Stimulated activated CD4-positive, alpha-beta T cell treated with anti-CD3 and anti-CD28 coated beads, TNF-alpha, amount 100 ng/mL, for 1 hour (primary cell): ENCODE measurements at places on chromosomes 11 and 22.

- no peak for DNase-seq
These were observed 21.8 kb downstream of the CACNA1I start for GRCh38 chr22:39592081-39593065.

DNA sequence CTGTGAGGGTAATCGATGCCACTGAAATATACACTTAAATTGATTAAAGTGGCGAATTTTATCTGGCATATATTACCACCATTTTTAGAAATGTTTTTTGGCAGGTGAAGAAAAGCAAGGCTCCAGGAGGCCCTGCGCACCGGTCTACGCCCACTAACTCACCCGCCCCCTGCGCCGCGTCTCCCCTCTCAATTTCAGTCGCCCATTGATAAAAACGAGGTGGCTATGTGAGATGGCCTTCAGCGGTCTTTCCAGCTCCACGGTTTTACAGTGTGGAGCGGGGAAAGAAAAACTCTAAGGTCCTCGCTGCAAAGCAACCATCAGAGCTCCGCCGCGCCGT, 602 bp upstream of the AQP11 start:
- DNase-seq = no peak

DNA sequence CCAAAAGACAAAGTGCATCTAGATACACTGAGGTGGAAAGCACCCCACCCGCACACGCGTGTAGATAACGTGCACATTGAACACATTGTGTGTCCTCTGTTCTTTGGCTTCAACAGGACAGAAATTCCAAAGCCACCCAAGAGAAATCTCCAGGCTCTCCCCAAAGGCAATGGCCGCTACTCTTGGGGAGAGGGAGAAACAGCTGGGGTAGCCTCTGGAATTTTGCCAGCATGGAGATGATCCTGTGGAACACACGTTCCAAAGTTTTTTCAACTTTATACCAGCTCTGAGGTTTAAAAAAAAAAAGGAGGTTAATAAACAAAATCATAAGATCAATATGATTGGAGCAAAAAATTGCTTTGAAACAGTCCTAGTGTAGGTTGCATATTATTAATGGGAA, 63.0 kb upstream of the CD82 start:
- no peak for DNase-seq

GRCh38 chr11:88178191-88178590, 2.9 kb upstream of the RAB38 start:
- DNase-seq = no peak

DNA sequence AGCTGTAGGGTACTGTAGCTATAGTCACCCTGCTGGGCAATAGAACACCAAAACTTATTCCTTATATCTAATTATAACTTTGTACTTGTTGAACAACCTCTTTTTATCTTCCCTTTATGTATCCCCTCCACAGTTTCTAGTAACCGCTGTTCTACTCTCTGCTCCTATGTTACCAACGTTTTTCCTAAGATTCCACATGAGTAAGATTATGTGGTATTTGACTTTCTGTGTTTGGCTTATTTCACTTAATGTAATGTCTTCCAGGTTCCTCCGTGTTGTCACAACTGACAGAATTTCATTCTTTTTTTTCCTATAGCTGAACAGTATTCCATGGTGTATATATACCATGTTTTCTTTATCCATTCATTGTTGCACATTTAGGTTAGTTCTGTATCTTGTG, 258.4 kb downstream of the DYNC2H1 start:
- DNase-seq = no peak

GRCh38 chr11:68913188-68913587, 9.5 kb downstream of the IGHMBP2 start:
- DNase-seq = no peak

DNA sequence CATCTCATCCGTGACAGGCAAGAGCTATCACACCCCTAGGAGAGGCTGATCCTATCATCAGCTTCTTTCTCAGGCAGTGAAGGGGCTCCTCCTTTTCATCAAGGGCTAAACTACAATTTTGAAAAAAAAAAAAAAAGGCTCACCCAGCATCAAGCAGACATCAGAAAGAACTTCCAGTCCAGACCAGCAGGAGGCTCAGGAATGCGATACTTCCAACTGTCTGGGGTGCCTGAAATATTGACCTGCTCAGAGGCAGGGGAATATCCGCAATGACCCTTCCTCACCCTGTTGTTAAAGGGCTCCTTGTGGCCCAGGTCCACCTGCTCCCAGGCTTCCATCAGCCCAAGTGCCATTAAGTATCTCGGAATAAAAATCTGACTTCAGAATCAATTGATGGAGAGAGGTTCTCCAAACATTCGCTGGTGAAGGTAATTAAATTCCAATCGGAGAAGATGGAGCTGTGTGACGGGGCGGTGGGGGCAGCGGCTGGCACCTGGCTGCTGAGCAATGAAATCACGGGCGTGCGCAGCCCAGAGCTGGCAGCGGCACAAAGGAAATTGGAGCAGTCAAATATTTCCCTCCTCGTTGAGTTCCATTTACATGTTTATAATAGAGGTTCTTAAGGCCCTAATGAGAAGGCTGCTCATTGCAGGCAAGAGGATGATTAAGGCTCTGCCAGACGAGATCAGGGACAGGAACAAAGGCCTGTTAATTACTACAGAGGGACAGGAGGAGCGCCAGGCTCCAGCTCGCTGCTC, 69.0 kb upstream of the THY1 start:
- DNase-seq = no peak

DNA sequence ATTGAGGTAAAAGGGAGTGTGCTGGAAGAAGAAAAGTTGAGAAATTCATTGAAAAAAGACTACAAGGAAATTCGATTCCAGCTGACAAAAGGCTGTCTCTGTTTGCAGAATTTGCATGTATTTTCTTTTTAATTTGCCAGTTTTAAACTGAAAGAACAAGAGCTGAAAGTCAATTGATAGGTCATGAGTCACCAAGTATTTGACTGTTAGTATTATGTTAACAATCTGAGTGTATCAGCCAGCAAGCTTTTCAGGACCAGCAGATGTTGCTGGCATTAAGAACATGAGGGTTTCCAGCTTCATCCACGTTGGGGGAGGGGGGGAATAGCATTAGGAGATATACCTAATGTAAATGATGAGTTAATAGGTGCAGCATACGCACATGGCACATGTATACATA, 726.7 kb downstream of the METTL15 start:
- DNase-seq = no peak

- no peak for DNase-seq
These were observed 16.8 kb upstream of the RGL4 start for GRCh38 chr22:23673826-23674690.

DNA sequence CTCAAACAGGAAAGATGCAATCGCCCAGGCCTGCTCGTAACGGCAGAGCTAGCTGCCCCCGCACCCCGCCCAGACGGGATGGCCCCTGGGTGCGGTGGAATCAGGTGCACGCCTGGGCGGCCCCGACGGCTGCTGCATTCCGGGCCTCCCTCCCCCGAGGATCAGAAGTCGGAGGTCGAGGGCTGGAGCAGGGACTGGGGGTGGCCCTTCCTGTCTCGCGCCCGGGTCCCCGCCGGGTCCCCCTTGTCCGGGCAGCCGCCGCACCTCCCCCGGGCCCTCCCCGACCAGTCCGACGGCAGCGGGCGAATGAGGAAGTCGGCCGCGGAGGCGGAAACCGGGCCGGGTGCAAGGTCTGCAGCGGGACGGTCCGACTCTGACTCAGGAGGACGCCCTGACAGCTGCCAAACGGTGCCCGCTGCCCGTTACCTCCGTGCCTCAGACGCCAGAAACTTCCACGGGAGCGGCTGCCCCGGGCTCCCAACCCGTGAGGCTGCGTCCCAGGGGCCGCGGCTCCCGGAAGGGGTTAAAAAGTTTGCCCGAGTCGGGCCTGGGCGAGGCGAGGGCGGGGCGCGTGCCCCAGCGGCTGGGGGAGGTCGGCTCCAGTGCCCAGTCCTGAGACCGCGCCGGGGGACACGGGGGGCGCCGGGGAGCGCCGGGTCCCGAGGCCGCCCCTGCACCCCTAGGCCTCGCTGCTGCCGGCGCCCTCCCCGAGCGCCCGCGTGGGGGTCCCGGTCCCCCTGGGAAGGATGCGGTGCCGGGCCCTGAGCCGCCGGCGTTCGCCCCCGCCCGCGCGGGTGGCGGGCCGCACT, 663 bp downstream of the MYH9 start:
- DNase-seq = no peak

DNA sequence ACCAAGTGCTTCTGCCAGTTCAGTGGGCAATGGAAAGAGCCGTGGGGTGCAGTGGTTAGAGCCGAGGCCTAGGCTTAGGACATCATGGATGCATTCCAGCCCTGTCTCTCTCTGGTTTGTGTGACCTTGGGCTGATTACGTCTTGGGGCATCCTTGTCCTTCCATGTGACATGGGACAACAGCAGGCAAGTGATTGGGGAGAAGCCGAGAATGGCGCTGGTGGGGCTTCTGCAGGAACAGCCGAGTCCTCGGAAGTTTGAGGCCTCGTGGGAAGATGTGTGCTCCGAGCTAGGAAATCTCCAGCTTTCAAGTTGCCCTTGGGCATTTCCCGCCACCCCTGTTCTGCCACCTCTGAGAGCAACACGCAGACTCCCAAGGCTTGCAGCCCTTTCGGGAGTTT, 16.6 kb downstream of the TSPAN18 start:
- DNase-seq = no peak

DNA sequence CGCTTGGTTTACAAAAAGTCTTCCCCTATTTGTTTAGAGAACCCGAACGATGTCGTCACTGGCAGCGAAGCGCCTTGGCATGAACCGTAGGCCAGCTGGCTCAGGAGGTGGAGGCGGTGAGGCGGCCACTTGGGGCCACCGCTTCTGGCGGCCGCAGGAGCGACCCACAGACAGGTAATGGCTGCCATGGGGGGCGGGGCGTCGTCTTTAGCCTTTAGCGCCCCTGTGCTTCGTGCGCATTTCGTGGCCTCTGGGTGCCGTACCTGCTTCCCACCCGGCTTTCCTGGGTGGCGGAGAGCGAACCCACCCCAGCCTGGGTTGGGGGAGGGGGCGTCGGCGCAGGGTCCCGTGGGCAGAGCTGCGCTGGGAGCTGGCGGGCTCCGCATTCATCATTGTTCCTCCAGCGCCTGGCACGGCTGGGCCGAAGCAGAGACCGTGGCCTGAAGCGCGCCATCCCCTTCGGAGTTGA, 469 bp upstream of the OSBP2 start:
- DNase-seq = no peak

DNA sequence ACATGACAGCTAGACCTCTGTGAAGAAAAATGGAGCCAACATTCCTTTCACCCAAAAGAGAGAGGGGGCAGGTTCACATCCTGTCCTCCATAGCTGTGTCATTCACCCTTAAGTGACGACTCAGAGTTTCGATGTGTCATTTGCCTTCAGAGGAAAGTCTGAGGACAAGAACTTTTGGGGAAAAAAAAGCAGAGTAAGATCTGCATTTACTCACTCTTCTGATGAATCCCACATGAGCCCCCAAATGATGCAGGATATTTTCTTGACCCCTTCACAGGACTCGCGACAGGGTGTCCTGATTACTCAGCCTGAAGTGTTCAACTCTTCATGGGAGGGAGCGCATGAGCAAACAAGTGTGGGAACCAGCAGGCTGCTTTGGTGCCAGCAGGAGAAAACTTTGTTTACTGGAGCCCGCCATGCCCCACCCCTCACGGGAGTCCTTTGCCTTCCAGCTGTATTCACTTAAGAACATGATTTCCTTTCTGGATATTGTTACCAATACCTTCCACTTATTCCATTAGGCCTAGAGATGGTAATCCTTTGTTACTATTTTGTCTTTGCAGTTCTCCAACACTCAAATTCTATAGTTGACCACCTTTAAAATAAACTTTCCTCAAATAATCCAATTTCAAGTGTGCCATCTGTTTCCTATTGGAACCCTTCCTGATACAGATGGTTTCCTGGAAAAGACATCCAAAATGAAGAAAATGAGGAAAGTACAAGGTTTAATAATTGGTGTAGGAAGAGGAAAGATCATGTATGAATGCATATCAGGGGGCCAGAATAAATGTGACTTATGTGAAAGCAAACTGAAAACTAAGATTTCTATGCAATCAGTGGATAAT, 729.8 kb downstream of the FAM181B start:
- no peak for DNase-seq

- no peak for DNase-seq
These were observed 82.9 kb downstream of the CCDC34 start for GRCh38 chr11:27280140-27280539.

DNA sequence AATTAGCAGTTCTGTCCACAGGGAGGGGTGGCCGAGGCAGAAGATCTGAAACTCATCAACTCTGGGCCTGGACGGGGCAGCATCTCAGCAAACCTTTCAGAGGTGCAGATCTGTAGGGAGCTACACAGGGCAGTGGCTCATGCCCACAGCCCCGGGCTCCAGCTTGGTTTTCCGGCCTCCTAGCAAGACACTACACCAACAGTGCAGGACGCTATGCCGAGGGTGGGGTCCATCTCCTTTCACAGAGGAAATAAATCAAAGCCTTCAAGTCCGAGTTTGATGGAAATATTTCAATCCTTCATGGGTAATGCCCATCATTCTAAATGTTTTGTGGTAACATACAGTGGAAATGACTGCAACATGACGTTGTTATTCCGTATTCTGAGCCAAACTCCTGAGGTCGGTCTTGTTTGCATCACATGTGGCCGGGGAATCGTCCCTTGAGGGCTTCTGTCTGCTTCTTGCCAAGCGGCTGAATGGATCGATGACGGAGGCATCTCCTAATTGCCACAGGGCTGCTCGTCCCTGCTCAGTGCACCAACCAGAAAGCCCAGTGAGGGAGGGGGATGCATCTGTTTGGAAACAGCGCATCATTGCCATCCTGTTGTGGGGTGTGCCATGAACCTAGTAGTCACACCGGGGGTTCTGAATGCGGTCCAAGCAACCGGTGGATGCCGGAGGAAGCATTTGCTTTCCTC, 30.0 kb downstream of the LINC01488 start:
- DNase-seq = no peak

DNA sequence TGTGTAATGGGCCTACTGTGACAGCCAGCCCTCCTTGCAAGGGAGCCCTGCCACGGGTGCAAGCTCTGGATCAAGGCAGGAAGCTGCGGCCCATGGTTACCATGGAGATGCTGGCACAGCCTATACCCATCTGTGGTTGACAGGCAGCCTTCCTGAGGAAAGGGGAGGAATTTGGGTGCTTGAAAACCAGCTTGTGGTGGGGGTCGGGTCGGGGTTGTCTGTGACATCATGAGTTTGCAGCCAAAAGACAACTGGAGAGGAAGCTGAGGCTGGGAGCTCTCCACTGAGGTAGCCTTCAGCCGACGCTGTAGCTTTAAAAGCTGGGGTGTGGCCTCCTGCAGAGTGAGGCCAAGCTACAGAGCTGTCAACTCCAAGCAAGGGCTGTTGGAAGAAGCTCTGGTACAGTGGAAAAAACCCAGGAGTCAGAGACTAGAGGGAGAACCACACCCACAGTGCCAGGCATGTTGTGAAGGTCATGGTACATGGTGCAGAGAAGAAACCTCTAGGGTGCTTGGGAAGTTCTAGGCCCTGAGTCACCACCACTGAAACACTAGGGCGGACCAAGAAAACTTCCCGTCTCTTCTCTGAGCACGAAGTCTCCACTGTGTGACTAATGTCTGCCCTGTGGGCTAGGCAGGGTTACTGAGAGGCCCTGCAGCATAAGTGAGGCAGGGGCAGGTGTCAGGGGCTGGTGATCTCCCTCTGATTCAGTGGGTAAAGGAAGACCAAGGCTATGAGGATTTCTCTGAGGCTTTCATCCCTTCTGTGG, 10.8 kb upstream of the LDHA start:
- DNase-seq = peak; percentile 25
